ENCODE measurements at places on chromosomes 12 and 14.
A peak's percentile ranks its signal among the peaks of the same experiment; 100 is the strongest.

- no peak overlapping the region for H3K4me3 ChIP-seq
- H3K27ac ChIP-seq: peak overlapping the region; percentile 68
- no peaks in the 10 kb centered on the region for H3K27me3 ChIP-seq
- no peaks in the 10 kb centered on the region for H3K36me3 ChIP-seq
- no peaks in the 10 kb centered on the region for H3K4me1 ChIP-seq
These were observed 54.8 kb upstream of the DYRK2 start for GRCh38 chr12:67593461-67594330.

GRCh38 chr12:129446696-129447095 is 457.1 kb downstream of the TMEM132D start:
- no peak overlapping the region for H3K27ac ChIP-seq
- no peaks in the 10 kb centered on the region for H3K27me3 ChIP-seq
- no peaks in the 10 kb centered on the region for H3K36me3 ChIP-seq
- no peak overlapping the region for H3K4me3 ChIP-seq
- DNase-seq: no peak

- peak overlapping the region; percentile 78 for H3K27ac ChIP-seq
- H3K4me3 ChIP-seq: no peak overlapping the region
- H3K4me1 ChIP-seq: peaks cover 45% of the 10 kb centered on the region
- no peak for DNase-seq
- no peaks in the 10 kb centered on the region for H3K36me3 ChIP-seq
These were observed 10.0 kb downstream of the NIN start for GRCh38 chr14:50820786-50821509.

DNA sequence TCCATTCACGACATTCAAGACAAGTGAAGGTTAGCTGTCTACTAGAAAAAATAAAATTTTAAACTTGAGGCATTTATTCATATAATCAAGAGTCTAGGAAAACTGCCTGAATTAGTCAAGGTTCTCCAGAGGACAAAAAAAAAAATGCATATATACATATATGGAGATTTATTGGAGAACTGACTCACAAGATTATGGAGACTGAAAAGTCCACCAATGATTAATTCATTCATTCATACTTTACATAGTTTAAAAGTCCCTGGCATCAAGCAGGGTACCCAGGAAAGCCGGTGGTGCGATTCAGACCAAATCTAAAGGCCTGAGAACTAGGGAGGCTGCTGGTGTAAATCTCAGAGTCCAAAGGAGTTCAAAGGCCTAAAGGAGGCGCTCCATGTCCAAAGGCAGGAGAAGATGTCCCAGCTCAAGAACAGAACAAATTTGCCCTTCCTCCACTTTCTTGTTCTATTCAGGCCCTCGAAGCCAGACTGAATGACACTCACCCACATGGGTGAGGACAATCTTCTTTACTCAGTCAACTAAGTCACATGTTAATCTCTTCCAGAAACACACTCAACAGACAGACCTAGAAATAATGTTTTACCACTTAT is 64.3 kb downstream of the ANKS1B start:
- no peaks in the 10 kb centered on the region for H3K27me3 ChIP-seq
- no peak overlapping the region for H3K4me3 ChIP-seq
- H3K36me3 ChIP-seq: no peaks in the 10 kb centered on the region
- H3K4me1 ChIP-seq: no peaks in the 10 kb centered on the region
- no peak for DNase-seq
- no peak overlapping the region for H3K27ac ChIP-seq

- no peaks in the 10 kb centered on the region for H3K27me3 ChIP-seq
- peaks cover 59% of the 10 kb centered on the region for H3K4me1 ChIP-seq
- no peak overlapping the region for H3K4me3 ChIP-seq
- H3K36me3 ChIP-seq: no peaks in the 10 kb centered on the region
- no peak for DNase-seq
- H3K27ac ChIP-seq: peak overlapping the region; percentile 96
These were observed 41.1 kb downstream of the PSMA6 start for GRCh38 chr14:35333264-35333730.

GRCh38 chr12:62291864-62292760 is 31.9 kb downstream of the USP15 start:
- no peak for DNase-seq
- H3K4me1 ChIP-seq: no peaks in the 10 kb centered on the region
- no peak overlapping the region for H3K27ac ChIP-seq

- no peaks in the 10 kb centered on the region for H3K27me3 ChIP-seq
- H3K4me1 ChIP-seq: no peaks in the 10 kb centered on the region
- no peak for DNase-seq
- no peaks in the 10 kb centered on the region for H3K36me3 ChIP-seq
- H3K4me3 ChIP-seq: no peak overlapping the region
These were observed 968.4 kb upstream of the SEL1L start for GRCh38 chr14:82502043-82502442.

DNA sequence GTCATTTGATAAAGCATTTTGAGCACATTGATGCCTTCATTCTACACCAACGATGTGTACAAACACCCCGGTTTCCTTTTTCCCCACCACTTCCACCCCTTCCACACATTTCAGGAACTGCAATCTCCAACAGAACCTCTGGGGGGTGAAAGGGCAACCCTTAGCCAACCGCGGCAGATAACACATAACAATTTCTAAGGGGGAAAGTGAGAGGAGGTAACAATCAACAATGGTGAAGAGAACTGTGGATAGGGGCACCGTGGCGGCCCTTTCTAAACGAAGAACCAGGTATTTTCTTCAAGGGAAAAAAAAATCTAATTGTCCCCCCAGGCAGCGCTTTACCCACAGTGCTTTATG is 1.1 kb downstream of the KITLG start:
- peaks cover 16% of the 10 kb centered on the region for H3K27me3 ChIP-seq
- H3K36me3 ChIP-seq: no peaks in the 10 kb centered on the region
- DNase-seq: peak; percentile 62
- peak overlapping the region; percentile 90 for H3K27ac ChIP-seq

- H3K4me3 ChIP-seq: no peak overlapping the region
- H3K27me3 ChIP-seq: no peaks in the 10 kb centered on the region
- no peak overlapping the region for H3K27ac ChIP-seq
- H3K4me1 ChIP-seq: peaks cover 15% of the 10 kb centered on the region
- no peaks in the 10 kb centered on the region for H3K36me3 ChIP-seq
These were observed 82.1 kb downstream of the NTF3 start for GRCh38 chr12:5514016-5514415.

- H3K27ac ChIP-seq: no peak overlapping the region
- H3K4me1 ChIP-seq: no peaks in the 10 kb centered on the region
- no peaks in the 10 kb centered on the region for H3K27me3 ChIP-seq
- no peak for DNase-seq
These were observed 1226.0 kb upstream of the SEL1L start for GRCh38 chr14:82759656-82760055.

- peak; percentile 7 for DNase-seq
- H3K36me3 ChIP-seq: no peaks in the 10 kb centered on the region
- H3K27ac ChIP-seq: no peak overlapping the region
- H3K4me1 ChIP-seq: peaks cover 4% of the 10 kb centered on the region
These were observed 137.9 kb downstream of the IGF1 start for GRCh38 chr12:102342281-102343006.

DNA sequence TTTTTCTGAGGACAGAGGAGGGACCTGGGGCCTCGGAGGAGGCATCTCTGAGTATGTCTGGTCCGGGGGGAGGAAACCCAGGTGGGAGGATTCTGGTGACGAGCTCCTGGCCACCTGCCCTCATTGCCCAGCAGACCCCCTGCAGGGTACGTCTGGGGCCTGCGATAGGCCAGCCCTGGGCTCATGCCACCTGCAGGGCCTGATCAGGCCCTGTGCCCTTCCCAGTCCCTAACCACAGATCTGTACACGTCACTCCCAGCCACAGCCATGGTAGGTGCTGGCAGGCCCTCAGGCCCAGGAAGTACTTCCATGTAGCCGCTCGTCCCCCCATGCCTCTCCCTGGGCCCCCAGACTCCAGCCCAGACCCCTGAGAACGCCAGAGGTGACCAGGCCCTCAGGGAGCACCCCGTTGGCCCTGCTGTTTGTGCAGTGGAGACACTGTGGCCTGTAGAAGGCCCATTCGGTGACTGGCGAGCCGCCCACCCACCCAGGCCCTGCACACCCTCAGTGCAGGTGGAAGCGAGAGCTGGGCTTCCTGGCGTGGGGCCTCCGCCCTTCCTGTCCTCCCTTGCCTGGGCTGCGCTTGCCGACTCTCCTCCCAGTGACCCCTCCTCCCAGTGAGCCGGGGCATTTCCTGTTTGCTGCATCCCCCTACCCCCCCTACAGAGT is 5.7 kb downstream of the INF2 start:
- H3K4me1 ChIP-seq: peaks cover 100% of the 10 kb centered on the region
- H3K36me3 ChIP-seq: peaks cover 13% of the 10 kb centered on the region
- peak overlapping the region; percentile 43 for H3K27ac ChIP-seq
- H3K4me3 ChIP-seq: no peak overlapping the region
- no peaks in the 10 kb centered on the region for H3K27me3 ChIP-seq

GRCh38 chr12:67080637-67081036 is 188.5 kb upstream of the CAND1 start:
- no peak overlapping the region for H3K4me3 ChIP-seq
- no peaks in the 10 kb centered on the region for H3K4me1 ChIP-seq

DNA sequence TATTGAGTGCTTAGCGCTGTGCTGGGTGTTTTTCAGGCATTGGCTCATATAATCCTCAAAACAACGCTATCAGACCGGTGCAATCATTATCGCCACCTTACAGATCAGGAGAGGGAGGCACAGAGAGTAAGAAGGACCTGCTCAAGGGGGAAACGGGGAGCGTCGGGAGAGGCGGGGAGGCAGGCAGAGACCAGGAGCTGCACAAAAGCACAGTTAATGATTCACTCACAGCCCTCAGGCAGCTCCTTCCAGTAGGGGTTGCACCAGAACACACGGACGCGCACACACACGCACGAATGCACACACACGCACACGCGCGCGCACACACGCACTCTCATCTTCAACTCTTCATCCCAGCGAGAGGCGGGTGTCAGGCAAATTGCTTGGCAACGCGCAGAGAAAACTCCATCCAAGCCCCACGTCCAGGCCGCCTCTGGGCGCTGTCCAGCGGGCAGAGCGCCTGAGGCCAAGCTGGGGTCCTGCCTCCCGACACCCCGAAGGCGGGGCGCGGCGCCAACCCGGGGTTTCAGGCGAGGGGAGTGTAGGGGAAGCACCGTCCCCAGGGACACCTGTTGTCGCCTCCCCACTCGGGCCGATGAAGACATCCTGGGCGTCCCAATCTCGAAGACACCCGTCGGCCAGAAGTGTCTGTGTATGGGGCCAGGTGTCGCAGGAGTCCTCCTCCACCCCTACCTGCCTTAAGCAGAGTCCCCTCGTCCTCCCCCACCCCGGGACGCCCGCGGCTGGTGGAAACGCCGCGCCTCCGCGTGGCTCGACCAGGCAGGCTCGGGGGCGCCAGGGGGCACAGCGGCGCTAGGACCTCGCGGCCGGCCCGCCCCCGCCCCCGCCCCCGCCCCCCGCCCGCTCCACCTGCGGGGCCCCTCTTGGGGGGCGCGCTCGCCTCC is 35.5 kb upstream of the STON2 start:
- peak overlapping the region; percentile 69 for H3K4me3 ChIP-seq
- DNase-seq: peak; percentile 41
- H3K36me3 ChIP-seq: no peaks in the 10 kb centered on the region
- H3K27me3 ChIP-seq: peaks cover 21% of the 10 kb centered on the region
- H3K27ac ChIP-seq: peak overlapping the region; percentile 51

- no peaks in the 10 kb centered on the region for H3K36me3 ChIP-seq
- DNase-seq: no peak
- H3K27me3 ChIP-seq: no peaks in the 10 kb centered on the region
These were observed 8.0 kb upstream of the ATF7IP start for GRCh38 chr12:14357486-14357885.

DNA sequence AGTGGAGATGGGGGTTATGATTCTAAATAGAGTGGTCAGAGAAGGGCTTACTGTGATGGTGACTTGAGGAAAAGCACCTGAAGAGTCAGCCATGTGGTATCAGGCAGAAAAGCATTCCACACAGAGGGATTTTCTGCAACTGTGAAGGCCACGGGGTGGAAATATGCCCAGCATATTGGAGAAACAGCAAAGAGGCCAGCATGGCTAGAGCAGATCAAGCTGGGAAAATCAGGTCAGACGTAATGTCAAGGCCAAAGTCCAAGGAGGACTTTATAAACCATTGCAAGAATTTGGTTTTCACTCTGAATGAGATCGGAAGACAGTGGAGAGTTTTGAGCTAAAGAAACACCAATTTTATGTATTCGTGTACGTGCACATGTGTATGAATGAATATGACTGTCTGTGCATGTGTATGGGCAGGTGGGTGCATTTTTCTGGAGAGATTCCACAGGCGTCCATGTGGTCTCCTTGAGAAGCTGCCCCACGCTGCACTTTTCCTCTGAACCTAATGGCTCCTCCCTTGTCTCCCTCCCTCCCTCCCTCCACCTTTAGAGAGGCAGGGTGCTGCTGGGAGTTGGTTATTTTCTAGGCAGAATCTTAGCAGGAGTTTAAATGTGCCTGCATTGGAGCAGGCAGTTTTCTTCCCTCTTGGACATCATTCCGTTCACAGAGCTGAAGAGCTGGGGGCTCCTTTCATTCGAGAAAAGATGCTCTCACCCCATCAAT is 97.4 kb upstream of the PPP4R3A start:
- DNase-seq: peak; percentile 28
- no peaks in the 10 kb centered on the region for H3K27me3 ChIP-seq

All from stomach (tissue), 19 donors.